ENCODE measurements at places on chromosomes 13 and 19.

- no peak for DNase-seq
Measured at GRCh38 chr13:89755729-89756492, 1591.6 kb upstream of the MIR17HG start.

- DNase-seq = no peak
Measured at GRCh38 chr19:55636723-55637122, 4.1 kb upstream of the ZNF580 start.

- no peak for DNase-seq
Measured at GRCh38 chr19:18319591-18320135, 3.2 kb downstream of the LSM4 start.

- peak; percentile 62 for DNase-seq
Measured at GRCh38 chr19:17202249-17202648, 12.9 kb upstream of the USE1 start.

DNA sequence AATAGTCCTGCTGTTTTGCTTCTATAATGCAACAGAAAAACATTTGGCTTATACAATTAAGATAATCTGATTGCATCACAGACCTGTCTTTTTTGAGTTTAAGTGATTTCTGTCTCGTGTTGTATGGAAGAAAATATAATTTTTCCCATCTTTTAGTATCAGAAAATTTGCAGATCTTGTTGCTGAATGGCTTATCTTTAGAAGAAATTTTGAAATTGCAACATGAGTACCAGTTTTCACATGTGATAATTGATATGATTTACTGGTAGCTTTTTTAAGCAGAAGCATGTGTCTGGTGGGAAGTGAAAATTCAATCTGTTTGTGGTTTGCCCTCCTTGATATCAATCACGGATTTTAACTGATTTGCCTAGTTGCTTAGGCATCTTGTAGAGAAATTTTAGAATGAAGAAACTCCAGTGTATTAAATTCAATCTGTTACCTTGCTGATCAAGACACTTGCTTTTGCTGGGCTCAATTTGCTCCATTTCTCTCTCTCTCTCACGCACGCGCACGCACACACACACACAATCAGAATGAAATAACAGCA is 89.8 kb upstream of the MYCBP2 start:
- no peak for DNase-seq

DNA sequence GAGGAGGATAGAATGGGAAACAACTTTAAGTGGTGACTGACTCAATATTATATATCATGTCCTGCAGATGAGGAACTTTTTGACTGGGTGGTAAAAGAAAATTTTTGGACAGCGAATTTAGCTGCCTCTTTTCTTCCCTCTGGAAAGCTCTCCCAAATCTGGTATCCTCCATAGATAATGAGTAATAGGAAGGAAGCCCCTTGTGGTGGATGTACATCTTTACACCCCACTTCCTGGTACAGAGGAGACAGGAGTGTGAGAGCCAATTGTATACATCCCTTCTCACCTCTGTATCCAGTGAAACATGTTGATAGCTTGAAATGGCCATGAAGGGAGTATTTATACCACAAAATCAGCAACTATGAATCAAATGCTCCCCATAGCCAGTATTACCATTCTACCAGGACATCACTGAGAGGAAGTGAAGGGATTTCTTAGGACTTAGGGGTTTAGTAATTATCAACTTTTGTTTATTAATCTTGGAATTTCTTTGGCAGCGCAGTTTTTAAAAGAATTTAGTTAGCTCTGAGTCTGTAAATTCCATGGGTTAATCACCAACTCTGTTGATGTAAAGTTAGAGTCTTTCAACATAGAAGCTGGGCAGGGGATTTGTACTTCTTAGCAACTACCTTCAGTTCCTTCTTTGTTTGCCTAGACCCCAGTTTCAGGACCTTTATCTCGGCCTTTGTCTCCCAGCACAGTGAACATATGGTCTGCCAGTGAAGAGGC is 17.0 kb upstream of the TDRD3 start:
- DNase-seq = peak; percentile 26

GRCh38 chr19:16115301-16116039 is 3.8 kb downstream of the RAB8A start:
- no peak for DNase-seq

GRCh38 chr19:29060813-29061364 is 152.1 kb downstream of the UQCRFS1 start:
- no peak for DNase-seq

- DNase-seq = no peak
Measured at GRCh38 chr13:34777914-34778303, 164.2 kb upstream of the NBEA start.

DNA sequence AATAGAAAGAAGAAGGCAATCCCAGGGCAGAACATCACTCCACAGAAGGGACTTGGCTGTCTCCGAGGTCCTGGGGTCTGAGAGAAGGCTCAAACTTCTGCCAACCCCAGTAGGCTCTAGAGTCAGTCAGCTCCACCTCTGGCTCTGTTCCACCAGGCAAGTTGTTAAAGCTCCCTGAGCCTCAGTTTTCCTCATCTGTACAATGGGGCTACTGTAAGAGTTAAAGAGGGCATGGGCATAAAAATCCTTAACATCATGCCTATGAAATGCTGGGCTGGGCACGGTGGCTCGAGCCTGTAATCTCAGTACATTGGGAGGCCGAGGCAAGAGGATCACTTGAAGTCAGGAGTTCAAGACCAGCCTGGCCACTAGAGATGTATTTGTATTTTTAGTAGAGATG is 5.1 kb downstream of the UNC13A start:
- DNase-seq = no peak

DNA sequence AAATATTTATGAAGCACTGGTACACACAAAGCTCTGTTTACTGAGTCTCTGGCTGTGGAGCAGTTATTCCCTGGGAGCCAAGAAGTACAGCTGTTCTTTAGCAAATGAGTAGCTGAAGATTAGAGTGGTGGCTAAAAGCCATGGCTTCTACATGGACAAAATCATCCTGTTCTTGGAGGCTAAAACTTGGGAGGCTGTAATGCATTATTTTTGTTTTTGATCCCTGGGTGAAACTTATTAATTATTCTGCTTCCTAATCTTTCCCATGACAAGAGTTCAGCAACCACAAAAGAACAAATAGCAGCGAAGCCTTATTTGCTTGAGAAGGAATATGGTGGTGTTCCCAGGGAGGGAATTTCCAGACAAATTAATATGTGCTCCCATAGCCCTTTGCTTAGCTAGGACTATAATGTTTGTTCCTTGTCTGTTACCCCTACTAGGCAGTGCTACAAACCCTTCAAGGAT is 109.5 kb downstream of the DCT start:
- DNase-seq = no peak

DNA sequence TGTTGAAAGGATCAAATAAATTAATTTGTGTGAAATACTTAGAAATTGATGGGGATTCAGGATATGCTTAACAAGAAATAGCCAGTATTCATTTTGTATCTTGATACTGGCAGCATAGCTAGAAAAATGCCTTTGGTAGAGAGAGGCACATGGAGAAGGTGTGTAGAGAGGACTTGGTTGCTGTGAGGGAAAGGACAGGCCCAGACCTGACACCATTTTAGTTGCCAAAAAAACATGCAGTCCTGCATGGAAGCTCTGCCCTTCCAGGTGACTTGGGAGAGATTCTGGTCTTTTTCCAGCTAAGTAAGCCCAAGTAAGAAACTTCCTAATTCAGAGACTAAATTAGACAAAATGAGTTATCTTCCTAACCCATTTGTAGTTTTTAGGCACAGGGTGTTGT is 335.0 kb downstream of the RFC3 start:
- no peak for DNase-seq

DNA sequence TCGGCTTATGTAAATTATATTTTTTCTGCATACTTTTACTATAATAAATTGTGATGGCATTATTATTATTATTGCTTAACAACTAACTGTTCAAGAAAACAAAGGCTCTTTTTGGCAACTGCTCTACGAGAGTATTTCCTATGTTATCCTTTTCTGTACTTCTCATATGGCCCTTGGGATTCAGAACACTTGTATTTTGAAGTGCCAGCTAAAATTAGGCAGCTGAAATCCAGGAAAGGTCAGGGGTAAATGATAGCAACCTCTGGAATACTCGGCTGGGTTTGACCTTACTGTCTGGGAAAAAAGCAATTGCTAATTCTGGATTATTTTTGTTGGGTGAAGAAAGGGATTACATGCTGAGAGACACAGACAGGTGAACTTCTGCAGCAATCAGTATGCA is 23.9 kb downstream of the EDNRB start:
- no peak for DNase-seq

DNA sequence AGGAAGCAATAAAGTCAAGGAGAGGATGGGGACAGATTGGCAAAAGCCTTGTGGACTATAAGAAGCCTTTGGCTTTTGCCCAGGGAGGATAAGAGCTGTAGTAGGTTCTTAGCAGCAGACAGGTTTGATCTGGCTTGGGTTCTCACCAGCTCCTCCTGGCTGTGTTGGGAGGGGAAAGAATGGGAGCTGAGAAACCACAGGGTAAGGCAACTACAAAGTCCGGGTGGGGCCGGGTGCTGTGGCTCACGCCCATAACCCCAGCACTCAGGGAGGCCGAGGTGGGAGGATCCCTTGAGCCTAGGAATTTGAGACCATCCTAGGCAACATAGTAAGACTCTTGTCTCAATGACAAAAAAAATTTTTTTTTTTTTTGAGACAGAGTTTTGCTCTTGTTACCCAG is 20.6 kb downstream of the NECTIN2 start:
- no peak for DNase-seq

- DNase-seq = no peak
Measured at GRCh38 chr19:7968796-7969554, 25.5 kb upstream of the TIMM44 start.

GRCh38 chr13:111316161-111316730 is 4.2 kb upstream of the TEX29 start:
- no peak for DNase-seq

- DNase-seq = peak; percentile 17
Measured at GRCh38 chr13:78657699-78658629, 991 bp downstream of the OBI1 start.

DNA sequence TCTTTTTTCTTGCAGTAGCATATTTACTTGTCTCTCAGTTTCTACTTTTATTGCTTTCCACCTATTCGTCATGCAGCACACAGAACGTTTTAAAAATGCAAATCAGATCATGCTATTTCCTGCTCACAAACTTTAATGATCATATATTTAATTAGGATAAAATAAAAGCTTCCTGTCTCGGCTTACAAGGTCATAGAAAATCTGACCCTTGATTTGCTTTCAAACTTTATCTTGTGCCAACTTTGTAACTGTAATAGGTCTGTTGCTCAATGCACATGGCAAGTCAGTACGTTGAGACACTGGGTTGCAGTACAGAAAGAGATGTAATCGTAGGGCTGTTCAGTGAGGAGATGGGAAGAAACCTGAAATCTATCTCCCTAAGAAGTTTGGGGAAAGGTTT is 95.6 kb upstream of the CSNK1A1L start:
- no peak for DNase-seq

DNA sequence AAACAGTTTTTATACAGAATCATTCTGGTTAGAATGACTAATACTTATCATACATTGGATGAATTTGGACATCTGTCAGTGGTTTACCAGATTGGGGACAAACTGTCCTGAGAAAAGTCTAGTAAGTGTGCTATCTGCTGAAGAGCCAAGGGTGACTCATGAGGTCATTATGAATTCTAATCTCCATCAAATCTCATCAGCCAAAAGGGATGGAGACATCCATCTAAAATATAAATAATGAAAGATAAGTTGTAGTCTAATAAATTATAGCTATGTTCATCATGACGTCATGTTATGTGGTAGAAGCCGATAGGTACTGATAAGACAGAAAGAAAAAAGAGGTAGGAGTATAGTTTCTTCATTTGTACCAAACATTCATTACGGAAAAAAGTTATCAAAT is 804.4 kb downstream of the PCDH9 start:
- DNase-seq = no peak

DNA sequence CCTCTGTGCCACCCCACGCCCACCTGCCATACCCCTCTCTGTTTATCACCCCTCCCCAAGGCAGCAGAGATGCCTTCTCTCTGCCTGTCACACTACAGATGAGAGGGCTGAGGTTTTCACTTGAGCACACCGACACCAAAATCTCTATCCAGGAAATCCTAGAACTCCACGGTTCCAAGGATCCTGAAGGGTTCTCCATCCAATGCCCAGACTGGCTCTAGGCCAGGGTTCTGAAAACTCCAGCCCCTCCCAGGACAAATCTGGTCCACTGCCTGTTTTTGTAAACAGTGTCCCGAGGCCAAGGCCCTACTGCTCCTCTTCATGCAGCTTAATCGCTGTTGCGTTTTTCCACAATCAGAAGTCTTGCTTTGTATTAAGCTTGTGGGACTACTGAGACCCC is 20.1 kb downstream of the TLE2 start:
- DNase-seq = no peak

DNA sequence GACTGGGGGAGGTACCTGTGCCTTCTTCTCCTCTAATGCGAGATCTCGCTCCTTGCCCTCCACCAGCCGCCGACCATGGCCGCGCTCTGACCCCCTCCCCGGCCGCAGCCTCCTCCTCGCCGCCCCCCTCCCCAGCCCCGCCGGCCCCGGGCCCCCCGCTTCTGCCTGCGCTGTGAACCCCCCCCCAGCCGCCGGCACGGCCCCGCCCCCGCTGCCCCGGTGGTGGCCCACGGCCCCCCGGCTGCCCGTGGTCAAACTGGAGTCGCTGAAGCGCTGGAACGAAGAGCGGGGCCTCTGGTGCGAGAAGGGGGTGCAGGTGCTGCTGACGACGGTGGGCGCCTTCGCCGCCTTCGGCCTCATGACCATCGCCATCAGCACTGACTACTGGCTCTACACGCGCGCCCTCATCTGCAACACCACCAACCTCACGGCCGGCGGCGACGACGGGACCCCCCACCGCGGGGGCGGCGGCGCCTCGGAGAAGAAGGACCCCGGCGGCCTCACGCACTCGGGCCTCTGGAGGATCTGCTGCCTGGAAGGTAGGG is at the start of gene CACNG8:
CACNG8 (plus strand) TSS at position 51 of the 545 bp plus-strand sequence.
- no peak for DNase-seq

DNA sequence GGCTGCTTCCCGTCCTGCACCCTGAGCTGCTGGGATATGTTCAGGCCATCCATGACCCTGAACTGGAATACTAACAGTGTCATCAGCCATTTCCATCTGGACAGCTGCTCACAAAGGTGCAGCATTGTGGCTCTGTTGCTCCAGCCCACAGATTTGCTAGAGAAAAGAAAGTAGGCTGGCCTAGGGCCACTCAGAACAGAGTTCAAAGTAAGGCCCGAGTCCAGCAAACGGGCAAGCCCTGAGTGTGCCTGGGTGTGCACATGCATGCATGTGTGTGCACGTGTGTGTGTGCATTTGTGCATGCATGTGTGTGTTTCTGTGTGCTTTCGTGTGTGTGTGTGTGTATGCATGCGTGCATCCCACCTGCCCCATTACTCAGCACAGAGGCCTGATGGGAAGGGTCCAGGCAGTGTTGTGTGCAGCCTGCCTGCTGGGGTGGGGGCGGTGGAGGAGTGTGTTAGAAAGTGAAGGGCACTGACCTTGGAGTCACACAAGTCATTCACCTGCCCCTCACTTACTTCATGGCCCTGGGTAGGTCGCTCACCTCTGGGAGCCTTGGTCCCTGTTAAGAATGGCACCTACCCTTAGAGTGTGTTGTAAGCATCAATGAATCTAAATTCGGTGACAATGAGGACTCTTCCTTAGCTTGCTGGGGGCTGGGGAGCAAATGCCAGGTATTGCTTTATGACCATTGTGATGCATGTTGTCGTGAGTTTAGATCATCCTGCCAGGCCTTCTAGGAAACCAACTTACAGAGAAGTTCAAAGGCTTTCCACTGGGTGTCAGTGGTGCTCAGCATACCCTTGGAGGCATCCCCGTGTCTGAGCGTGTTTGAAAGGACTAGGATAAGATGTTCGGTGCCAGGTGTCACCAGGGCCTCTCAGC is 53.2 kb downstream of the GPR12 start:
- peak; percentile 79 for DNase-seq

- DNase-seq = no peak
Measured at GRCh38 chr13:50384724-50385123, 369.5 kb downstream of the KCNRG start.

Measured in SK-MEL-5 (cell line).